ENCODE measurements at places on chromosomes 12 and 14.

GRCh38 chr12:103958621-103959020 lies 7.1 kb upstream of the TDG start:
- DNase-seq, result no peak

- no peak for DNase-seq
Measured at GRCh38 chr14:31527087-31527486, 34.1 kb upstream of the NUBPL start.

DNA sequence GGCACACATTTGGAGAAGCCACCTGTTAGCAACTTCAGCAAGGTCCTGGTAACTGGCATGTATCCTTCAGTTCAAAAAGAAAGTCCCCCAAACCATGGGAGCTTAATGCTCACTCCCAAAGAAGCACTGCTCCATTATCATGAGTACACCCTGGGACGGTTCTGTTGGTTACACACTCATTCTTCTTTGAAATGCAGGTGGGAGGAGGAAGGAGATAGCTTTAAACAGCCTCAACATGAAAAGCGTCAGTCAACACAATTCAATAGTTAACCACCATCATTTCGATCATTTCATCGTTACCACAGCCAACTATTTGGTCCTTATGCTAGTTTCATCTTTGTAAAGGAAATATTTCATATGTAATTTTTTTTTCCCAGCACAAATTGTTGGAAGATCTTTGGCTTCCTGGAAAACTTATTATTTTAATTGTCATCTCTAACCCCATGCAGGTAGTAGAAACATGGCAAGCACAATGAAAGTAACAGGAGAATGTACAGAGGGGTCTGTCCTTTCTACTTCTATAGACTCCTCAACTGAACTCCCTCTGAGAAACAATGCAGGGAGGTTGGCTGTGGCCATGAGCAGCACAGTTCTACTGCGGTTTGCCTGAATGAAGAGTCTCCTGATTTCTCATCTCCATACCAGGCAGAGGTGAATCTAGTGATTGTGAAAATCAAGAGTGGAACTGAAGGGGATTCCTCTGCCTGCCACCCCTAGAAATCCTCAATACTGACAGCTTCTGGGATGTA lies 196.4 kb upstream of the FOXN3 start:
- DNase-seq, result no peak

DNA sequence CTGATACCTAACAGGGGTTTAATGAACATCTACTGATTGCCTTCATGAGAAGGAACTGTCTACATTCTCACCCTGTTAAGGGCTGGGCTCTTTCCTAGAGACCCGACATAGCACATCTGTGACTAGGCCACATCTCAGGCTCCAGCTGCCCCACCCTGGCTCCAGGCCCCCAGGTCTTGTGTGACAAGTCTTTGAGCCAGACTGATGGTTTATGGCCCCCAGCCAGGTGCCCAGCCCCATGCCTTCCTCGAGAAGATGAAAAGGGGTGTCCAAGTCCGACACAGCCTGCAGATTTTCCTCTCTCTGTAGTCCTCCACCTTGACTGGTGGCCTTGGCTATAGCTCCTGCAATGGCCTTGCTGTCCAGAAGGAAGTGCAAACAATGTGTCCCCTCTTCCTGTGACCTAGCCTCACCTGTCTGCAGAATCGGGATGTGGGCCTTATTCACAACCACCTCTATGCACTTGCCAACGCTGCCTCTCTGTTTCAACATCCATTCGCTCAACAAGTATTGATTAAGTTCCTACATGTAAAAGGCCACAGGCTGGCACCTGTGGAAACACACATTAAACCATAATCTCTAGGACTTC lies 4.2 kb downstream of the ACTN1 start:
- DNase-seq, result no peak

DNA sequence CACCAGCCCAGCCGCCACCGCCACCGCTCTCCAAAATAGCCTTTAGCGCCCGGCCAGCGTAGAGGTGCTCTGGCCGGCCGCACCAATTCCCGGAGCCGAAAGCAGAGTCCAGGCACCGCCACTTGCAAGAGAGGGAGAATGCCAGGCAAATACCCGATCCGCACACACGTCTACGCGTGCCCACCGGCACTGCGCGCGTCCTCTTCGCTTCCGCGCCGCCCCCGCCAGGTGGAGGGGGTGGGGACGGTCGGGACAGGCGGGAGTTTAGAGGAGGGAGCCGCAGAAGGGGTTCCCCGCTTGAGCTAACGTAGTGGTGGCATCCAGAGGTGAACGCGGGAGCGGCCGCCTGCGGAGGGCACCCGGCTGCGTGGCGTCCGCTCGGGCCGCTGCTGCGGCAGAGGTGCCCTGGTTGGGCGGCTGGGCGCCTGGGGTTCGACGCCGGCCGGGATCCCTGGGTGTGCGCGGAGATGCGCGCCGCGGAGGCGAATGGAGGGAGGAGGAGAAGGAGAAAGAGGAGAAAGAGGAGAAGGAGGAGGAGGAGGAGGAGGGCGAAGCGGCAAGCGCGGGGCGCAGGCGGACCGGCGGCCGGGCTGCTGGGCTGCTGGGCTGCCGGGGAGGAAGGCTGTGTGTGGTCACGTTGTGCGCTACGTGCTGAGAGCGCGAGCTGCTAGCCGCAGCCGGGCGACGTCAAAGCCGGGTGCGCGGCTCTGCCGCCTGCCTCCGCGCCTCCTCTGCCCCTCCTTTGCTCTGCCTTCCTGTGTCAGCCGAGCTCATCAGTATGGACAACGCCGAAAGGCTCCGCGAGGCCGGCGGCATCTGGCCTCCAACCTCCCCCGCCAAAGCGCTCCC lies at the start of gene MDGA2:
MDGA2 (minus strand) TSS at position 140 of the 849 bp plus-strand sequence.
- no peak for DNase-seq

Data from GM06990 (cell line).